CD4-positive, alpha-beta T cell treated with Interleukin-4 for 1 hour (primary cell): ENCODE measurements at places on chromosomes 1 and 21.
A peak's percentile ranks its signal among the peaks of the same experiment; 100 is the strongest.

- DNase-seq = no peak
These were observed 9.7 kb downstream of the ATP2B4 start for GRCh38 chr1:203636291-203636690.

DNA sequence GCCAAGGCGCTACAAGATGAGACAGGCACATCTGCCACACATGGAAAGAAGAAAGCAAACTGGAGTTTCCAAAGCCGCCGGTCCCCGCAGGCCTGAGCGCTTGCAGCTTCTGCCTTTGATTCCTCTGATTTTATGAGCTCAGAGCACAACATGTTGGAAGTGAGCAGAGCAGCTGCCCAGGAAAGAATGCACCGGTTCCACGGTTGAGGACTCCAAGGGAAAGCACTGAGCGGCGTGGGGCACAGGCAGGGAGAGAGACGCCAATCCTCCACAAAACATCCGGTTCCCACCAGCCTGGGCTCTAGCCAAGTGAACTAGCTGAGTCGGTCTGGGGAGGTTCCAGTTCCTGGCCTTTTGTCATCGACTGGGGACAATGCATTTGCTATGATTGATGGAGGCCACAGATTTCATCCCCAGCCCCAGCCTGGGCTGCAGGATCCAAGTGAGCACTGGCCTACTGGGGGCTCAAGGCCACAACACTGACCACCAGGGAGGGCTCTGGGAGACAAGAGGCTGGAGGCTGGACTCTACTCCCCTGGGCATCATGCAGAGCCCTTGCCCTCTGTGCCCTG, 253.1 kb upstream of the IRF2BP2 start:
- no peak for DNase-seq

GRCh38 chr1:197590687-197591086, 184.6 kb downstream of the DENND1B start:
- DNase-seq = no peak

GRCh38 chr1:73106931-73107330, 824.6 kb upstream of the NEGR1 start:
- no peak for DNase-seq

- DNase-seq = peak; percentile 16
These were observed 16.7 kb downstream of the CNR2 start for GRCh38 chr1:23896491-23896890.

- no peak for DNase-seq
These were observed 164.8 kb downstream of the KCNJ6 start for GRCh38 chr21:37751268-37751975.

GRCh38 chr1:95984798-95985374, 736.7 kb upstream of the PTBP2 start:
- no peak for DNase-seq

- no peak for DNase-seq
These were observed 175.0 kb downstream of the SMYD3 start for GRCh38 chr1:246332078-246332477.

- DNase-seq = no peak
These were observed 98.5 kb downstream of the MRPL37 start for GRCh38 chr1:54298284-54299033.

DNA sequence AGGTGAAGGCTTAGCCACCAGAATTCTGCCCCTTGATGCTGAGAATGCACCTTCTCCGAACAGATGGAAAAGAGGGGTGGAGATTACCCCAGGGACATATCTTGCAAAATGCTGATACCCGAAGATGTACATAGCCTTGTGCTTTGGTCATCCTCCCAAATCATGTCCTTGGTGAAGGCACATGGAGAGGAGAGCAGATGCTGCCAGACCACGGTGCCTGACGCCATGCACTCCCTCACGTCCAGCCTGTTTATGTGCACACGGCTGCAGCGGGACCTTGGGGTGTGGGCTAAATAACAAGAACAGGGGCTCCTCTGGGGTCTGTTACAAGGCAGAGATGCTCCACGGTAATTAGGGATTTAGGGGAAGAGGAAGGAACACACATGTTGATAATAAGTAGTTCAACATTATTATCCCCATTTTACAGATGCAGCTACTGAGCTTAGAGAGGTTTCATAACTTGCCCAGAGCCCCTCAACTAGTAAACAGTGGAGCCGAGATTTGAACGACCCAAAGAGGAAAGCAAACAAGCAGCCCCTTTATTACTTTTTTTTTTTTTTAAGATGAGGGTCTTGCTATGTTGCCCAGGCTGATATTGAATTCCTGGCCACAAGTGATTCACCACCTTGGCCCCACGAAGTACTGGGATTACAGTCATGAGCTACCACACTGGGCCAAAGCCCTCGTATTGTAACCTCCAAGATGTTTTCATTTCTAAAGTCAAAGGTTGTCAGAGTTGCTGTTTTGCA, 12.9 kb downstream of the EPHX1 start:
- no peak for DNase-seq

DNA sequence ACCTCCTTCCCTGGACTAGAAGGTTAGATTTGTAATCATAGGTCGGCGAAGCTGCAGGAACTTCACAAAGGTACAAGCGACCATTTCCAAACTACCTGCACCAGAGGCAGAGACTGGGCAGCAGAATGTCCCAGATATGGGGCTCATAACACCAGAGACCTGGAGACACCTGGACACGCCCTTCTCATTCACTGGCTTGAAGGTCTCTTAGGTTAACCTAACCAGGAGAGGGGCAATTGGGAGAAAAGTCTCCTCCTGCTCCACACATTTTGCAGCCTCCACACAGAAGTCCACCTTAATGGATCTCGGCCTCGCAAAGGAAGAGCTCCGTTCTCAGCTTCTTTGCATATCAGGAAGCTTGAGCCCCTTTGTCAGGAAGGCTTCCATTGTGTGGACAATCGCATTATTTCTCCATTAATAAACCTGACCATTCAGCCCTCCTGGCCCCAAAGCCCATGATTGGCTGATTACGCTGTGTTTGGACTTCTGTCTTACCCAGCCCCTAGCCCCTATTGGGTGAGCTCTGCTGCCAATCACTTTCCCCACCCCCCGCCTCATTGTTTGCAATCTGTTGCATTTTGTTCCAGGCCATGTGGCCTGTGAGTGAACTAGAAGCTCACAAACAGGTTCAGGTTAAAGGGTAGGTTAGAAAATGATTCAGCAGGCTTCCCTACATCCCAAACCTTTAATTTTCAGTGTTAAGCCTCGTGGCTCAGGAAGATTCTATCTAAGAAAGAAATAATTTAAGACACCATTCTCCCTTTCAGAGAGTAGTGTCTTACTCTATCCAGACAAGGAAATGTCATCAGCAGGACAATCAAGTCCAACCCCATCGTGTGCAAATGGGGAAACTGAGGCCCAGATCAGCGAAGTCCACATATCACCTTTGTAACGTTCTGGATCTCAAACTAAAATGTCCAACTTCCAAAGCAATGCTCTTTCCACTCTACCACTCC, 2.8 kb downstream of the MYCL start:
- DNase-seq = no peak
